ENCODE measurements at places on chromosomes 2 and 18.

- DNase-seq: peak; percentile 72
Observed at GRCh38 chr2:203802342-203803052, 65.1 kb upstream of the CTLA4 start.

GRCh38 chr2:1132328-1132969, 181.8 kb downstream of the SNTG2 start:
- DNase-seq: no peak

GRCh38 chr2:64230540-64230939, 86.3 kb upstream of the PELI1 start:
- no peak for DNase-seq

DNA sequence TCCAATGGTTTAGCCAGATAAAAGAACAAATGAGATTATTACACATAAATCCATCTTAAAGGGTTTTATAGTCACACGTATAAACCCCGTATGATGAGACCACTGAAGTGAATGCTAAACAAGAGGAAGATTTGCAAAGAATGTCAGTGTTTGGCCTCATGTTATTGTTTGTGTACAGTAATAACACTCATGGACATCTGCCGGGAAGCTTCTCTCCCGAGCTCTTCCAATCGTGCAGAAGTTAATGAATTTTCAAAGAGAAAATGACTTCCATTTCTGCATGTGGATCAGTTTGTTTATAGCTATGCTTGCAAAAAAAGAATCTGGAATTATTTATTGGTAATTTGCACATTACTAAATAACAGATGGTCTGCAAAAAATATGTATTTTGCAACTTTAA, 88.5 kb upstream of the APCDD1 start:
- no peak for DNase-seq

DNA sequence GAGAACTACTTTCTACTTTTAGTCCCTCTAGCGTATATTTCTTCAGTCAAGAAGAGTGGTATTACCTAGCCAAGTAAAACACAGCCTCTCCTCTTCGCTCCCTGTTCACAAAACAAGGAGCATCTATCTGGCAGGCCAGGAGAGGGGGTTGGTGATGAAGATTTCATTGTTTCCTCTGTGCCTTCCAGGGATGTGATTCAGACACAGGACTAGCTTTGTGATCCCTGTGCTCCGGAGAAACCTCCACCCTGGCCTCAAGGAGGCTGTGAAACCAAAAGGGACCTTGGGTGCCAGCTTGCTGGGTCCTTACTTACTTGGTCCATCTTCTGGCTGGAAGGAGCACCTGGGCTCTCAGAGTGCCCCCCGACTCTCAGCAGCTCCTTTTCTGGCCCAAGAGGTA, 5.7 kb downstream of the RHOB start:
- DNase-seq: no peak

DNA sequence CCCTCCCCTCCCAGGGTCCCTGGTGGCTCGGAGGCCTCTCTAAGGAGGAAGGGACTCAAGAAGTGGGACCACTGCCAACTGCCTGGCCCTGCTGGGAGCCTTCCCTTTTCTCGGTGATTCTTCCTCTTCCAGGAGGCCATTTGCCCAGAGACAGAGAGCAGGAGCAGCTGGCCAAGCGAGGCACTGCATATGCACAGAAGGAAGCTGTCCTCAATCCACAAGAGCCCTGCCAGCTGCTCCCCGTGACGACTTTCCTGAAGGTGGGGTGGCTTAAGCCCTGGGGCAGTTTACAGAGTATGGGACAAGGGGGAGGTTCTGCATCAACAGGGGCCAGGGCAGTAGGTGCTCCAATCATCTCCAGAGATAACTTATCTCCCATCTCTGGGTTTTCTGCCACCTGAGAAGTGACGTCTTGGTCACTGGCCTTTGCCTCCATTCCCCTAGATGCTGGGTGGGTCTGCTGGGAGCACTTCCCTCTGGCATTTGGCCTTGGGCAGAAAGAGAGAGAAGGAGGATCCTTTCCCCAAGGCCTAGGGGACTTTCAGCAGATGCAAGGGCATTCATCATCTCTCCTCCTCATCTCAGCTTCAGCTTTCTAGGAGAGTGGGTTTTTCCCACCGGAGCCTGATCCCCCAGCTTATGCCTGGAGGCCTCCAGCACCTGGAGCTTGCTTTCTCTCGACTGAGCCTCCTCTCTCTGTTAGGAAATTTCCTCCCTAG, 28.5 kb downstream of the CIB4 start:
- DNase-seq: peak; percentile 47

GRCh38 chr18:79805211-79805887, 7.6 kb downstream of the KCNG2 start:
- no peak for DNase-seq

DNA sequence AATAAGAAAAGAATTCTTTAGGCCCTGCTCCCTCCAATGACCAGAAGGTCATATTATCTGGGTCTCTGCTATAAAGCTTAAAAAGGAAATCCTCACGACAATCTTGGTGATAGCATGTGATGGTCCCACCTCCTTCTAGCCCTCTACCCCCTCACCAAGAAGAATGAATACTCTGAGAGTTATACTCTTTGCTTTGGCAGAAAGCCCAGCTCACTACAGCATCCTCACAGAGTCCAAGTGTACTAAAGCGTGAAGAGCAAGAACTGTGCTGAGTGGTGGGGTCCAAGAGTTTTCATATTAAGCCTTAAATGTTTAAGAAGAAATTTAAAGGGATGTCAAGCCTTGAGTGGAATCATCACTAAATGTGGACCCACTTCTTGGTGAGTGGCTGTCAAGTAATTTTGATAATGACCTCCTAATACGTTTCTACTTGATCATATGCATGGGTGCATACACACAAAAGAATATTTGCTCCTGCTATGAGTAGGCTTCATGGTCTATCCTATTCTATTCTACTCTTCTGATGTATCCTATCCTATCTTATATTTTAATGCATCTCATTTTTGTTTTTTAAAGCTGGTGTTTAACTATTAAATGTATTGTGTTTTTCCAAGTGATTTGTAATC, 16.5 kb upstream of the SERPINB7 start:
- no peak for DNase-seq

DNA sequence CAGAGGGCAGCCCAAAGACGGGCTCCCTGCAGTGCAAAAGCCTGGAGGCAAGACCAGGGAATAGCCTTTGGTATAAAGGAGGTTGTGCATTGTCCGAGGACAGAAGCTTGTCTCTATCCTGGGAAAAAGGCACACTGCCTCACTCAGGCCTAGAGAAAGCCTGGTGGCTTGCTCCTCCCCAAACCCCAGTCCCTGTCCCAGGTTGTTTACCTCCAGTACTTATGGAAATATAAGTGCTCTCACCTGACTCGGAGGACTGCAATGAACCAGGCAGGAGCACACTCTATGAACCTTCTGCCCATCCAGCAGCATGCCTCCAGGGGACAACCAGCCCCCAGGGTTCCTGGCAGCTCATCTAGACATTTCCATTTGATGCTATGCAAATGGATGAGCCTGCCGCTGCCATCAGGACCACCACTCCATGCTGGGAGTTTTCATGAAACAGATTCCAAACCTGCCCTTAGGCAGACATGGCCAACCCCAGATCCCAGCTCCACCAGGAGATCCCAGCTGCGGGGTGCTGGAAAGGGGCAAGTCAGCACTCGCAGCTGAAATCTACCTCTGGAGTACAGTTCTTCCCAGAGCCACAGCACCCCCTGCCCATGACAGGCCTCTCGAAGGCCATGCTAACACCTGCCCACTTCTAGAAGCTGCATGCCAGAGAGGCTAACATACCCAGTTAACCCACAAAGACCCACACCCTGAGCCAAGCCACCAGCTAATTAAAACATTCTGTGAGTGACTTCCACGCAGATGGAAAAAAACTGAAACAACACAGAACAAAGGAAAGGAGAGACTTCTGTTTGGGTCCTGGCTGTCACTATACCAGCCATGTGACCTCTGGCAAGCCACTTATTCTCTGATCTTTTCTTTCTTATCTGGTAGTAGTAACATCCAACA, 101.7 kb downstream of the TTC32 start:
- DNase-seq: no peak

DNA sequence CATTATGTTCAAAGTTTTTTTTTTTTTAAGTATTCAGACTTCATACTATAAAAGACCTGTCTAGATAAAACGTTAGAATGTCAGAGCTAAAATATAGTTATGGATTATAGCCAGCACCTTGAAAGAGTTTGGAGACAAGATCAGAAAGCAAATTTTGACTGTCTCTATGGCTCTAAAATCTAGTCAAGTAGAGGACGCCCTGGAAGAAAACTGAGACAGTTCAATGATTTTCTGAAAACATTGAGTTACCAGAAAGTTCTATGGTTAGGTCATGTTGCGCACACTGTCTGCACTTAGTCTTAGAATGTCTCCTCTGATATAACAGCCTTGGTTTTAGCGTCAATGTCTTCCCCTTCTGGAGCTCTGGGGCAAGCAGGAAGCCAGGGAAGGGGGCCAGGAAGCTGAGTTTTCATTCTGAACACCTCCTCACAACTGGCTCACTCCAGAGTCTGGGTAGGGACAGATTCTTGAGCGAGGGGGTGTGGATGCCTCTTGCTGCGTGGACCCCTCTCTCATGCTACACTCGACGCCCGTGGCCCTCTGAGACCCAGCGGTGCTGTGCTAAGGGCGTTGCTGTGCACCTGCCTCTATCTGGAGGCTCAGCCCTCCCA, 99.5 kb downstream of the RNF144A start:
- DNase-seq: no peak

DNA sequence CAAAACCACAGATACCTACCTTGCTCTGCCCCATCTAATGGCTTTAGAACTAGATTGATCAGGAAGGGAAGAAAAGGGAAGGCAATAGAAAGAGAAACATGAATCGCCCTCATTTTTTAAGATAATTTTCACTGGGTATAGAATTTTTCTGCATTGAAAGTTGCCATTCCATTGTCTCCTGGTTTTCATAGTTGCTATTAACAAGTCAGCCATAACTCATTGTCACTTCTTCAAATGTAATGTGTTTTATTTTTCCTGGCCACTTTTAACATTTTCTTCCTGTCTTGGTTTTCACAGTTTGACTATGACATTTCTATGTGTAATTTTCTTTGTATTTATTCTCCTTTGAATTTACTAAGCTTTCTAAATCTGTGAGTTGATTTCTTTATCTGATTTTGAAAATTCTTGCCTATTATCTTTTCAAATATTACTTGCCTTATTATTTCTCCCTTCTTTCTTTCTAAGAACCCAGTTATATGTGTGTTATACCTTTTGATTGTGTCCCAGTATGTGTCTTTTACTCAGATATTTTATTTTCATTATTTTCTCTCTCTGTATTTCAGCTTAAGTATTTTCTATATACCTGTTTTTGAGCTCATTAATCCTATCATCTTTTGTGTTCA, 85.5 kb upstream of the GLI2 start:
- peak; percentile 8 for DNase-seq

GRCh38 chr18:31233621-31234275, 71.1 kb upstream of the DSC1 start:
- no peak for DNase-seq

GRCh38 chr2:70767699-70768589, at the start of gene ADD2:
TSS of gene ADD2 (minus strand) at chr2:70768200. CDS start at chr2:70706408, 61,792 bp downstream.
- peak; percentile 61 for DNase-seq

DNA sequence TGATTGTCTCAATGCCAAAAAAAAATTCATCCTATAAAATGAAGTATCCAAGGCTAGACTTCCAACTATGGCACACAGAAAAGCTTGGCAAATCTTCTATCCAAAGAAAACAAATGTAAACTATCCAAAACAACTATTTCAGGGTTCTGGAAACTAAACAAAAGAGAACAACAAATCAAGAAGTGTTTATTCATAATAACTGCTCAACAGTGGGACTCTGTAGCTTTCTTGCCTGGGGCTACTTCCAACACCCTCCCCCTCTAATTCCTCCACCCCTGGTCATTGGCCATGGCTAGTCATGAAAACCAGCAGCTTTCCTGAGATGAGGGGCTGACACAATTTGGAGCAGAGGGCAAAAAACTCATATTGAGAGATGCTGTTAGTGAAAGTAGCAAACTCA, 107.0 kb downstream of the EXOC6B start:
- DNase-seq: no peak

Measured in MV-4-11 (cell line).